ENCODE measurements at places on chromosomes 3 and 15.

DNA sequence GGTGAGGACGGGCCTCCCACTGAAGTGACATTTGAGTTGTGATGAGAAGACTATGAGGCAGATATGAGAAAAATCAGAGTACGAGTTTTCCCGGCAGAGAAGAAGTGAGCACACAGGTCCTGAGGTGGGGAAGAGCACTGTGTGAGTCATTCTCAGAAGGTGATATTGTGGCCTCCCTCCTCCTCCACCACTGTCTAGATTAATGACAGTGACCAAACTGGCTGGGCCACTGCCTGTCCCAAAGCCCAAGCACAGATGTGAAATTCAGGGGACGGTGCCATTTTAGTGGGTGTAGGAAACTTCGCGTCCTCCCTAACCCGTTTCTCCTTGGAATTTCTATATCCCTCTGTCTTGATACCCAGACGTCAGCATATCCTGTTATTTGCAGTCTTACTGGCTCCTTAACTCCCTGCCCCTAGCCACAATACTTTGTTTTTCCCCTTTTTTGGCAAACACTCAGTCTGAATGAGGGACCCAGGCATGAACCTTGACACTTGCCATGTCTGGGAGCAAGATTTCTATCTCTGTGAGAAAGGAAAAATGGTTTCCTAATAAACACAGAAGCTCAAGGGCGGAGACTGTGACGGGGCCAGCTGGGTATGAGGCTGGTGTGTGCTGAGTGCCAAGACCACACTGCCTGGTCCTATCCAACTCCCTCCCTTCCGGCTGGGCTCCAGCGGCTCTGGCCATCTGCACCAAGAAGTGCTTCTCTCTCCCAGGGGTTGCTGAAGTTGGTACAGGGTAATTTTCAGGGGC lies 15.2 kb downstream of the PRICKLE2 start:
- peak; percentile 55 for DNase-seq

- no peak for DNase-seq
Measured at GRCh38 chr3:143727391-143727790, 120.9 kb downstream of the SLC9A9 start.

DNA sequence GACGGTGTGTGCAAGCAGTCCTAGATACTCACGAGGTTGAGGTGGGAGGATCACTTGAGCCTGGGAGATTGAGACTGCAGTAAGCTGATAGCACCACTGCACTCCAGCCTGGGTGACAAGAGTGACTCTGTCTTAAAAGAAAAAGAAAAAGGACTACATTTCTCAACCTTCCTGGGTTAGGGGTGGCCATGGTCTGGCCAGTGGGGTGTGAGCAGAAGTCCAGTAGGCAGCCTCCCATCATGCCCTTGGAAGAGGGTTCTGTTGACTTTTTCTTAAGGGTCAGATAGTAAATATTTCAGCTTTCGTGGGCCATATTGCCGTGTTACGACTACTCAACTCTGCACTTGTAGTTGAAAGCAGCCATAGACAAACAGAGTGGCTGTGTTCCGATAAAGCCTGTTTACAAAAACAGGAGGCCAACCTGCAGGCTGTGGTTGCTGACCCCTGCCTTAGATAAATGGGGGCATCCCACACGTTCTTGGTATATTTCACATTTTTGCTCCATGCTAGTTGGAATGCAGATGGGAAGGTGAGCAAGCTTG lies 31.0 kb upstream of the PDE8A start:
- DNase-seq: no peak

DNA sequence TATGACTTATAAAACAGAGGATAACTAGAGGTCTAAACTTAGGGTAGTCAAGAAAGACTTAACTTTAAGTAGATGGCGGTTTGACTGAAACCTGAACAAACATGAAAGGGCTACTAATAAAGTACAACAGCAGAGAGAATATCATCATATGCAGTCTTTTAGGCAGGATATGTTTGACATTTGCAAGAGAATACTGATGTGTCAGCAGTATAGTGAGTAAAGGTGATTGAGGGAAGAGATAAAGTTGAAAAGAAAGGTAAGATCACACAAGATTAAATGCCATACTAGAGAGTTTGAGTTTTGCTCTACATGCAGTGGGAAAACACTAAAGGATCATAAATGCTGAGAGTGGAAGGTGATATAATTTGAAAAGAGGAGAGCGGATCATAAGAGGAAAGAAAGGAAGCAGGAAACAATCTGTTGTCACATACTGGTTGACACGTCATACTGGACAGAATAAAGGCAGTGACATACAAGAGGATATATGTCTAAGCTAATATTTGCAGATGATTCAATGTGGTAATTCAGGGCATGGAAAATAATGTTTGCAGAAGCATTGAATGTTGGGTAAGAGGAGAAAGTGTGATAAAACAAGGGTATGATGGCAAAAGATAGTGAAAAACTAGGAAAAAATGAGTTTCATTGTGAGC lies 223.0 kb downstream of the EPHA6 start:
- no peak for DNase-seq

DNA sequence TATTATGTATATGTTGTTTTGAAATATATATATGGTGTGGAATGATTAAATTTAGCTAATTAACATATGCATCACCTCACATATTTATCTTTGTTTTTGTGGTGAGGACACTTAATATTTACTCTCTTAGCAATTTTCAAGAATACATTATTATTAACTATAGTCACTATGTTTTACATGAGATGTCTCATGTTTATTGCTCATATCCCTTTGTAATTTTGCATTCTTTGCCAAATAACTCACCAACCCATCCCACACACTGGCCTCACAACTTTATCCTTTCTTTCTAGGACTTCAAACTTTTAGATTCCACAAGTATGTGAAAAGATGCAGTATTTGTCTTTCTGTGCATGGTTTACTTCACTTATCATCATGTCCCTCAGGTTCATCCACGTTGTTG lies 950.2 kb upstream of the CADM2 start:
- no peak for DNase-seq

DNA sequence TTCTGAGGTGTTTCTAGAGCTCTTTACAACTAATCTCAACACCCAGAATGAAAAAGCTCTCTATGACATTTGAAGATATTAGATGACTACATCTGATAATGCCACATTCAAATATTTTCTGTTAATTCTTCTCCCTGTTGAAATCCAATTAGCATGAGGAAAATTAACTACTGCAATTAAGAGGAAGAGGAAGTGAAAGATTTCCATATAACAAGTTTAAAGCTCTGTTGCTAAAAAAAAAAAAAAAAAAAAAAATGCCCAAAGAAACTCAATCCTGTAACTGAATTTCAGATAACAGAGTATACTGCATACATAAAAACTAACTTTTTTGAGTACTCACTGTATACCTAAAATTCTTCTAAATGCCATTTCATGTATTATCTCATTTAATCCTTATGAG lies 109.8 kb downstream of the TNIK start:
- no peak for DNase-seq

- DNase-seq: no peak
Measured at GRCh38 chr15:25797936-25798901, 64.9 kb downstream of the ATP10A start.

DNA sequence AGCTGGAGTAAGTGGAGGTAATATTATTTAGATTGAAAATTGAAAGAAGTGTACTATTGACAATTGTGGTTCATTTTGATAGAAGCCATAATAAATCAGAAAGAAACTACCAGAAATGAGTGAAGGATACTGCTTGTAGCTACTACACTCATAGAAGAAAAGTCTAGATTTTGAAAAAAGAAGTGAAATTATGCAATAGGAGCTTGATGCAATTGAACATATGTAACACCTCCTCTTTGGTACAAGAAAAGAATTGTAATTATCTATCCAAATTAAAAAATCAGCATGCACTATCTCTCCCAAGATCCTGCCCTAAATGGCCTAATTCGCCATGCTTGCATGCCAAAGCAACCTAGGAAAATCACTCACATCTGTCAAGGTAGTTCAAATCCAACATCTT lies 51.1 kb upstream of the CD200R1L start:
- no peak for DNase-seq

DNA sequence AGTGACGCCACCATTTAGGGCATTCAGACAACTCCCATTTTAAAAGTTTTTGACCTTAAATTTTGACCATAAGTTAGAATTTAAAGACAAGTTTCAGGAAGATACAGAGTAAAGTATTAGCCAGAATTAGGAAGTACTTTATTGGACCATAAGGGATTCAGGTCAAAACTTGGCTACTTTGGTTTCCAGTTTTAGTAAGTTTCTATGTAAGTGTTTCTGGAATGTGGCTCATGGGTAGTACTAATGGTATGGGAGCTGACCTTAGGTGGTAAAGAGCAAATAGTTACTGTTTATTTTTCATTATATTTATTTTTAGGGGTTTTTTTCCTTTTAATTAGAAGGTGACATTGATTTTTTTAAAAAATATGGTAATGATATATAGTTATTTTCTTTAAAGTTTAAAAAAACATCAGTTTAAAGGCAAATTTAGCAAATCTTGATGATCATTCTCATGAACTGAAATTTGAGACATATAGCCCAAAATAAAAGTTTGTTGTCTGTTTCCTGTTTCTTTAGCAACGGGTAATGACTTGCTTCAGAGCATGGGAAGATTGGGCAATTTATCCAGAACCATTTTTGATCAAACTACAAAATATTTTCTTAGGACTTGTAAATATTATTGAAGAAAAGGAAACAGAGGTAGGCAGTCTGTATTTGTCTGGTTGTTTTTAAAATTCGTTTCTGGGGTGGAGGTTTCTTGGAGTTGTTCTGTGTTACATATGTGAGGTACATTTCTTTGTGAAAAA lies 34.3 kb downstream of the U2SURP start:
- DNase-seq: no peak

DNA sequence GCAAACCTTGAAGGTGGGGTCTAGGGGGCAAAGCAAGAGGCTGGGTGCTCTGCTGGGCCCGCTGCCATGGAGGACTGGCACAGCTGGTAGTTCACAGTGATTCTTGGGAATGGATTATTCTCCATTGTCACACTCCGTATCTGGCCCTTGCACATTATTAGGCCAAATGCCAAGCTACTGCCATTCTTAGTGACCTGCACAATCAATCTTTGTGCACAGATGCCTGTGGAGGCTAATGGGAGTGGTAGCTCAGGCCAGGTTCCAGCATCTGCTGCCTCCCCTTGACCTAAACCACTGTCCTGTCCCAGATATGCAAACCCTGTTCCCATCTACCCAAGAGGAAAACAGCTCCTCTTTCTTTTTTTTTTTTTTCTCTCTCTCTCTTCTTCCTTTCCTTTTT lies 67.5 kb downstream of the TIPARP start:
- DNase-seq: no peak

- no peak for DNase-seq
Measured at GRCh38 chr3:150786791-150787190, 23.8 kb upstream of the SIAH2 start.
